ENCODE measurements at places on chromosomes 3 and 15.

GRCh38 chr3:63909431-63909830, 2.8 kb downstream of the SCAANT1 start:
- DNase-seq = no peak

DNA sequence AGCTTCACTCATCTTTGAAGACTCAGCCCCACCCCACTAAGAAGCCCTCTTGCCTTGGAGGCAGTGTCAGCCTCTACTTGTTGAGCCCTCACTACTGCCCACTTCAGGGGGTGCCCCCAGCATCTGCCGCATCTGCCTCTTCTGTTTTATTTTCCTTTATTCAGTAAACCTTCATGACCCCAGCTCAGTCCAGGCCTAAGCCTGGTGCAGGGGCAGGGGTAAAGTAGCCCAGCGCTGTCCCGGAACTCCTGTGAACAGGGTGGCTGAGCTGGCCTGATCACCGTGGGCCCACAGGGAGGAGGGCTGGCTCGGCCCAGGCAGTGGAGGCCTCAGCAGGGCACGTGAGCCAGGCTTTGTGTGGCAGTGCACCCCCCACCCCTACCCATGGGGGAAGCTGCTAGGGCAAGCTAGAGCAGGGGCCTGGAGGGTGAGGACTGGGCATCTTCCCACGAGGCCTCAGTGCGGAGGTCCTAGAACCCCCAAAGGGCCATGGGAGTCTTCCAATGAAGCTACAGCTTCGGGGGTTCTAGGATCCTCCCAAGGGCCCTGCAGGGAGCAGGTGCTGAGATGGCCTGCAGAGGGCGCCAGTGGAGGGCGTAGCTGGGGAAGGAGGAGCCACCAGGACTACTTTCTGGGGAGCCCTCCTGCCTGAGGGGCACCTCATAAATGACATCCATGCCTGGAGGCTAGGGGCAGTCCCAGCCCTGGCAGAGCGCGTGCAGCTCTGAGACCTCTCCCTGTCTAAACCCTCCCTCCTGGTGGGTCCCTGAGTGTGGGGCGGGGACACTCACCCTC, 36.0 kb downstream of the TSPAN3 start:
- no peak for DNase-seq

DNA sequence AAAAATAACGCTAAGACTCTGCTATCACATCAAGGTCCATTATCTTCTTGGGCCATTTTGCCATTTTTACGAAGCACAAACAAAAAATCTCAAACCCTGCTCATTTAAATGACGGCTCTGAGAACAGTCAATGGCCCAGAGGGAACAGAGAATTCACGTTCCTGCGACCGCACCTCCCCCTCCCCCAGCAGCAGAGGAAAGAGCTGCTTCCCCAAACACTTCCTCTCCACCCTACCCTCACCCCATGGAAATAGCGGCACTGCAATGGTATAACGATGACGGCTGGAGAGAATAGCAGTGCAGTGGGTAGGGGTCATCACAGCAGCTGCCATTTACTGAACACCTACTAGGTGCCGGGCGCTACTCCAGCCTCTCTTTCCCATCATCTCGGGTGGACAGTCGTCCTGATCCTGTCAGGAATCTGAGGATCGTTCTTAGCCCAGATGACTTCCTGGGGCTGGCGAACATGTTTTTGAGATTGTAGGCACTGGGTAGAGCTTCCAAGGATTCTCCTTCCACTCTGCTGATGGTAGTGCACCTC, 113.3 kb downstream of the IQSEC1 start:
- no peak for DNase-seq

DNA sequence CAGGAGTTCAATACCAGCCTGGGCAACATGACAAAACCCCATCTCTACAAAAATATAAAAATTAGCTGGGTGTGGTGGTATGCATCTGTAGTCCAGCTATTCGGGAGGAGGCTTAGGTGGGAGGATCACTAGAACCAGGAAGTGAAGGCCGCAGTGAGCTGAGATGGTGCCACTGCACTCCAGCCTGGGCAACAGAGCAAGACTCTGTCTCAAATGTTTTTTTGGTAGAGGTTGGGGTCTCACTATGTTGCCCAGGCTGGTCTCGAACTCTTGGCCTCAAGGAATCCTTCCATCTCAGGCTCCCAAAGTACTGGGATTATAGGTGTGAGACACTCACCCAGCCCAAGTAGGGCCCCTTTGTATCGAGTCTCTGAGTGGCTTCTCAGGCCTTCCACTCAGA, 1.9 kb upstream of the IFRD2 start:
- no peak for DNase-seq

DNA sequence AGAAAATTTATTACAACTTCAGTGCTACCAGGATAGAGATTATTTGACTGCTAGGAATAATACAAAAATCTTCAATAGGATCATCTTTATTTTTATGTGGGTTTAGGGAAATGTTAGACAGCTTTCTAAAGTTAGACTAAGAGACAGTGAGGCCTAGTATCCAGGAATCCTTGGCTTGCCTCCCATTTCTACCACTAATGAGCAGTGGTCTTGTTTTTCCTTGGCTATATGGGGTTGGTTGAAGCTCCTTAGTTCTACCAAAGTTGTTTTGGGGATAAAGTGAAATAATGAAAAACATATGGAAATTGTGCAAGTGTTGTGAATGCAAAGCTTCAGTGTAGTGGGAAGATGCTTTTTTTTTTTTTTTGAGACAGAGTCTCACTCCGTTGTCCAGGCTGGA, 16.8 kb downstream of the AP4E1 start:
- DNase-seq = no peak

DNA sequence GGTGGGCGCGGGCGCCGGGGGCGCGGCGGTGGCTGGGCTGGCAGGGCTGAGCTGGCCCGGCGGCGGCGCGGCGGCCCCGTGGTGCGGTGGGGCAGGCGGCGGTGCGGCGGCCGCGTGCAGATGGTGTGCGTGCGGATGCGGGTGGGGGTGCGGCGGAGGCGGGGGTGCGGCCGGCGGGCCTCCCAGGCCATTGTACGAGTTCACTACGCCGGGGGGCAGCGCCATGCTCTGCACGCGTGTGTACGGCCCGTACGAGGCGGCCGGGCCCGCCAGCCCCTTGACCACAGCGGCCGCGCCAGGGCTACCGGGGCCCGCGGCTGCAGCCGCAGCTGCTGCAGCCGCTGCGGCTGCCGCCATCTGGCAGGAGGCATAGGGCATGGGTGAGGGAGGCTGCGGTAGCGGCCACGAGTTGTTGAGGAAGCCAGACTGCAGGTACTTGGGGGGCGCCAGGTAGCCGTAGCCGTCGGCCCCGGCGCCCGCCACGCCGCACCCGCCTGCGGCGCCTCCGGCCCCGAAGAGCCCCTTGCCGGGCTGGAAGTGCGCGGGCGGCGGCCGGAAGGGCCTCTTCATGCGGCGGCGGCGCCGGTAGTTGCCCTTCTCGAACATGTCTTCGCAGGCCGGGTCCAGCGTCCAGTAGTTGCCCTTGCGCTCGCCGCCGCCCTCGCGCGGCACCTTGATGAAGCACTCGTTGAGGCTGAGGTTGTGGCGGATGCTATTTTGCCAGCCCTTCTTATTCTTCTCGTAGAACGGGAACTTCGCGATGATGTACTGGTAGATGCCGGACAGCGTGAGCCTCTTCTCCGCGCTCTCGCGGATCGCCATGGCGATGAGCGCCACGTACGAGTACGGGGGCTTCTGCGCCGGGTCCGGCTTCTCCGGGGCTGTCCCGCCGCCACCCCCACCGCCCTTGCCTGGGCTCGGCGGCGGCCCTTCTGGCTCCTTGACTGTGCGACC, 951 bp downstream of the FOXL2 start:
- no peak for DNase-seq
